Effector memory CD4-positive, alpha-beta T cell (primary cell): ENCODE measurements at places on chromosomes 5 and 9.
A peak's percentile ranks its signal among the peaks of the same experiment; 100 is the strongest.

GRCh38 chr5:81425569-81425968 is 31.6 kb upstream of the ACOT12 start:
- DNase-seq, result no peak

DNA sequence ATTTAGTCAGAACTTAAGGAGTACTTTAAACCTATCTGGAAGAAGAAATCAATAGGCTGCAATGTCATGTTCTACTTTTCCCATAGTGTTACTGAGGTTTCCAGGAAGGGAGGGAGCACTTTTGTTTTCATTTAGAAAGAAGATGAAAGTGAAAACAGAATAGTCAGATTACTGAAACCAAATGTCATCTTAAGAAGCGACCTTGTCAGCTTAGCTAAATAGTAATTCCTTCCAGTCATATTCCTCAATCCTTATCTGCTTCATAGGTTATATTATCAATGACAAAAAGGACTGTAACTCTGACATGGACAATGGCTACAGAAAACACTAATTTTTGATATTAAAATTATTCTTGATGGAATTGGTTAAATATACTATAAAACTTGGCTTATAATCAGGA is 27.7 kb downstream of the SAR1B start:
- no peak for DNase-seq

GRCh38 chr5:155729684-155730059 is 597.3 kb upstream of the SGCD start:
- DNase-seq, result no peak

- no peak for DNase-seq
Observed at GRCh38 chr9:135748676-135749075, 46.7 kb downstream of the KCNT1 start.

DNA sequence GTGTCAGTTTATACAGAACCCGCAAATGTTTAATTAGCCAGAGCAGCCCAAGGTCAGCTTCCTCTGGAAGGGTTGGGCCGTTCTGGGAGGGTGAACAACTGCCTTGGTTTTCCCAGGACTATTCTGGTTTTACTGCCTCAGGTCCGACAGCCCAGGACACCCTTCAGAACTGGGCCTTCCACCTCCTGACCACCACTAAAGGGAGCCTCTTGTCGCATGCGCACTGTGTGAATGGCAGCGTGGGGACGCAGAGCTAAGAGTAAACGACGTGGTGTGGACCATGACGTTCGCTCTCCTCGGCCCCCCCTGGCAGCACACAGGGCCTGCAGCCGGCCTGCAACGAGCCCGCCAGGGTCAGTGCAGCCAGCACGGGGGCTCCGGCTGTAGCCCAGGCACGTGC is 214.9 kb downstream of the FANCC start:
- DNase-seq, result no peak

GRCh38 chr5:135739383-135739981 is 95.0 kb upstream of the SLC25A48 start:
- DNase-seq, result no peak

GRCh38 chr5:169635936-169636335 is 1.1 kb upstream of the DOCK2 start:
- no peak for DNase-seq

- no peak for DNase-seq
Observed at GRCh38 chr9:38529317-38529716, 91.1 kb downstream of the ANKRD18A start.

DNA sequence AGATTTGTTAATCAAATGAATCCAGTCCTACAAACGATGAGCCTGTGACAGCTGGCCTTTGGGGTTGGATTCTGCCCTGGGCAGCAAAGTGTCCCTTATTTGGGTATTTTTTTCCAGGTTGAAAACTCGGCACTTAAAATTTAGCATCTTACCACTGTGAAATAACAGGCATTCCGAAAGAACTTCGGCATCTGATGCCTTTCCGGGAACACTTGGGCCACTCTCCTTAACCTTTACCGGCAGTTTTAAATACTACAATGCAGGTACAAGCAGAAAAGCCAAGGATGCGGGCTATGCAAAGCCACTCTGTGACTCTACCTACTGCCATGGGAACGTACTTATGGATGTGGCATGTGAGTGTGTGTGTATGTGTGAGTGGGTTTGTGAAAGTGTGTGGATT is 1.0 kb upstream of the RASGRF2 start:
- DNase-seq, result no peak

GRCh38 chr5:144230806-144231205 is 60.1 kb downstream of the KCTD16 start:
- DNase-seq, result no peak

DNA sequence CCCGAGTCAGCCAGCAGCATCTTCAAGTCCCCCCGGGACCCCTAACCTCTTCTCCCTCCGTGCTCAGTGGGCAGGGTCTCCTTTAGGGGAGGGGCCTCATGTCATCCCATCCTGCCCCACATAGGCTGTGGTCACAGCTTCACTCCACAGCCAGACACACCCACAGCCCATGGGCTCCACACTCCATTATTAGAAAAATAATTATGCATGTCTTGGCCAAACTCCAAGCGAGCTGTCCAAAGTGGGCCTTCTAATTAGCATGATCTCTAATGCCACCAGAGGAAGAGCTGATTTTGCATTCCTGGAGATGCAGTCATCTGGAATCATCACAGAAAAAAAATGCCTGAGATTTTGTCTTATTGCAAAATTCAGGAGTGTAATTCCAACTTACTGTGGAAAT is 418.2 kb downstream of the IRX2 start:
- no peak for DNase-seq

DNA sequence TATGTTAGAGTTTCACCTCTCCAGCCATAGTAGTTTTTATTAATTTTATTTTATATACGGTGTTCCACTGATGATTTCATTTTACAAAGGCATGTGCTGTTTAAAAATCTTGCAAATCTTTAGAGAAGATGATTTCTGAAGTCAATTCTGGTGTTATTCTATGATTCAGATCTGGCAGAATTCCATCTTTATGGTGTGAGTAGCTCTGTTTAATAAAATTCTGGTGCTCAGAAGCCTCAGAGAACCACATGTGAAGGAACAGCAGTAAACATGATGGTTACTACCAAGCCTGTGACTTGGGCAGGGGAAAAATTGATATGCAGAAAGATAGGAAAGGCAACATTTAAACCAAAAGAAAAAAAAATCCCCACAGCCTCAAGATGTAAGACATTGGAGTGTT is 299.7 kb downstream of the NPR3 start:
- DNase-seq, result no peak

DNA sequence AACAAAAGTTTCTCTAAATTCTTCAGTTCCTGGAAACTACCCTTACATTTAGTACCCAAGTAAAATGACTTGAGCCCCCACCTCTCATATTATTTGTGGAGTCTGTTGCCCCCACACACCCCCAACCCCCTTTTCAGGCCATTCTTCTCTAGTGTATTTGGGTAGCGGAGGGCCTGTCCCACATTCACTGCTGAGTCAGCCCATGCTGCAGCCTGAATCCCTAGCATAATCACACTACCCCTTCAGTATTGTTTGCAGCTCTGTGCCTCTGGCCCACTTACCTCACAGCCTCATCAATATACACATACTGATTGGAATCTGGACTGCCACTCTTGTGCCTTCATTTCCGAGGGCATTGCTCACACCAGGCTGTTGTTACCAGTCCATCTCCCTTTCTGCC is 26.8 kb downstream of the RGS7BP start:
- no peak for DNase-seq

- no peak for DNase-seq
Observed at GRCh38 chr5:120255214-120255613, 208.9 kb upstream of the PRR16 start.

DNA sequence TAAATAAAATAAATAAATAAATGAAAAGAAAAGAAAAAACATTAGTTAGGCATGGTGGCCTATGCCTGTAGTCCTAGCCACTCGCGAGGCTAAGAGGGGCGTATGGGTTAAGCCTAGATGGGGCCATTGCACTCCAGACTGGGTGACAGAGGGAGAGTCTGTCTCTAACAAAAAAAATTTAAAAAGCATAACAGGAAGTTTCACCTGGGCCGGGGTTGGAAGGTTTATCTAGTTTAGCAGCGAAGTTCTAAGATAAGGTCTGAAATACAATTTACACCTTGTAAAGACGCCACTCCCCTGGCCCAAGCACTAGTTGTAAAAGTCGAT is 18.0 kb downstream of the ZMAT2 start:
- no peak for DNase-seq

GRCh38 chr5:38809388-38810359 is 36.1 kb upstream of the OSMR start:
- peak; percentile 7 for DNase-seq

GRCh38 chr5:178368274-178368673 is 135.7 kb upstream of the PHYKPL start:
- DNase-seq, result no peak

DNA sequence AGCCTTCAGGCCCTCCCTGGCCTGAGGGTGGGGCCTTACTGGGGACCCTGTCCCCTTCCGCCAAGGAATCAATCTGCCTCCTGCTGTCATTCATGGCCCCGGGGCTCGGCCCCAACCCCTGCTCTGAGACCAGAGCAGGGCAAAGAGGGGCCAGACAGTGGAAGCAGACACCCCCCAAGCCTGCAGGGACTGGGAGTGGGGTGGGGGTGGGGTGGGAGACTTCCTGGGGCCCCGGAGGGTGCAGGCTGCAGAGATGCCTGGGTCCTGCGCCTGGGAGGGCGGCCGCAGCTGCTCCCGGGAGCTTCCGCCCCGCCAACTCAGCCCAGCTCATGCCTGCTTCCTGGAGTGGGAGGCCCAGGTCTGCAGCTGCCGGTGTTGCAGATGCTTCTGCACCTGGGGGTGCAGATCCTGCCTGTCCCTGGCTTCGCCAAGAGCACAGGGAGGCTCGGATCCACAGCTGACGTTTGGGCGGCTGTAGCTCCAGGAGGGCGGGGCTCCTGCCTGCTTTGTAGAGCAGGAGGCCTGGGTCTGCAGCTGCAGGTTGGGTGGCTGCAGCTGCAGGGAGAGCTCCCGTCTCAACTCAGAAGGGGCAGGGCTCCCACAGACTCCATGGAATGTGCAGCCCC is 6.2 kb downstream of the KIF4B start:
- DNase-seq, result no peak

DNA sequence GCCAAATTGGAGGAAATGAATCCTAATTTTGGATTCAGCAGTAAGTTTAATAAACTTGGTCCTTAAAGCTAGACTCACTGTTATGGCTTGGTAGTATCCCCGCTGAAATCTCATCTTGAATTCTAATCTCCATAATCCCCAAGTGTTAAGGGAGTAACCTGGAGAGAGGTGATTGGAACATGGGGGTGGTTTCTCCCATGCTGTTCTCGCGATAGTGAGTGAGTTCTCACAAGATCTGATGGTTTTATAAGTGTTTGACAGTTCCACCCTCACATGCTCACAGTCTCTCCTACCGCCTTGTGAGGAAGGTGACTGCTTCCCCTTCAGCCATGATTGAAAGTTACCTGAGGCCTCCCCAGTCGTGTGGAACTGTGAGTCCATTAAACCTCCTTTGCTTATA is 824.5 kb upstream of the WWC1 start:
- DNase-seq, result no peak

GRCh38 chr9:77661566-77662085 is 13.5 kb upstream of the GNA14 start:
- DNase-seq, result no peak

- no peak for DNase-seq
Observed at GRCh38 chr9:127991757-127992274, 11.0 kb upstream of the EEIG1 start.

DNA sequence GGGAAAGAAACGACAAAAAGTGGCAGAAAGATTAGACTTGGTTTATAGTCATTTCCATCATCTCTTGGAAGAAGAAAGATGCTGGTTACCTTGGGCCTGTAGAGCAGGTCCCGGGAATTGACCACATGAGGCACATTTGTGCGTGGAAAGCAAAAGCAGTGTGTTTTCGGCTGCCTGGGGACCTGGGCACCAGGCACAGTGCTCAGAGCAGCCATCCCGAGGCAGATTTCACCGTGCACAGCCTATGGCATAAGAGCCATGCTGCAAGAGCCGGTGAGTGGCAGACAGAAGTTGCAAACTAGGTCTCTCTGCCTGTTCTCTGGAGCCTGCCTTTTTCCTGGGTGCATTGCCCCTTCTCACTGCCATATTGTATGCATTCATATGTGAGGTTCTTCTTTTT is 77.0 kb downstream of the ICE1 start:
- DNase-seq, result no peak

- DNase-seq, result no peak
Observed at GRCh38 chr5:180630426-180630825, 19.0 kb downstream of the FLT4 start.

DNA sequence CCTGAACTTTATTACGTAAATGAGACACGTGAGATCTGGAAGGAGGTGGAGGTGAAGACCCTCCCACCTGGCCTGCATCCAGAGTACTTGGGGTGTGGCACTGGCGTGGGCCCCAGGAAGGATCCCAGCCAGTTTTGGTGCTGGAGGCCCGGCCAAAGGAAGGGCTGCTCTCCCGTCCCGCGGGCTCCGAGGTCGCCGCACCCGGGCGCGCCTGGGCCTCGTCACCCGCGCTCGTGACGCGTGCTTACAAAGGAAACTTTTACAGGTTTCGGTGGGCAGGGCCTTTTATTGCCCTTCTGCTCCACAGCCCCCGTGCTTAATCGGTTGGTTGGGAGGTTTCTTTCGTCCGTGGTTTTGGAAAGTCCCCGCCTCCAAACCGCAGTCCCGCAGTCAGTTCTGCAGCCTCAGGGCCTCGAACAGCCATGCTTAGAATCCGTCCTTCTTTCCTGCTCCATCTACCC is 29.2 kb downstream of the CDKN2A start:
- peak; percentile 56 for DNase-seq

- no peak for DNase-seq
Observed at GRCh38 chr9:131087354-131087893, 8.9 kb upstream of the AIF1L start.

DNA sequence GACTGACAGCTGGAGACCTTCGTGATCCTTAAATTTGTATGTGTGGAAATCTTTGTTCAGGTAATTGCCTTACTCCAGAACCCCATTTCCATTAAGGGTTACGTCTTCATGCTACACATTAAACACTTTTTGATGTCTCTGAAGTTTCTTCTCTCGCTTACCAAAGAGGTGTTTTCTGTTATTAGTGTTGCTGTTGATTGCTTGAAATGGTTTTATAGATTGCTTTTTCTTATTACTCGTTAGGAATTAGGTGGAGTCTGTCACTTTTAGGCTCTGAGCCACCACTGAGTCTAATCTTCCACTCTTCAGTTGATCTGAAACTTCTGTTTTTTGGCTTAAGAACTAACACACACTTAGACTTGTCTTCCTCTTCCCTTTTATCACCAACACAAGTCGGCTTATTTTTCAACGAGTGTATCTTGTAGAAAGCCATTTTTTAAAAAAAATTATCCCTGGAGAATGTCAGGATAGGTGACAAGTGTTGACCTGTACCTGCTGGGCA is 62.2 kb upstream of the PPARGC1B start:
- DNase-seq, result no peak
